ENCODE measurements at places on chromosomes 12 and 14.

GRCh38 chr12:49540229-49541139 is 1.7 kb downstream of the KCNH3 start:
- no peak for DNase-seq

DNA sequence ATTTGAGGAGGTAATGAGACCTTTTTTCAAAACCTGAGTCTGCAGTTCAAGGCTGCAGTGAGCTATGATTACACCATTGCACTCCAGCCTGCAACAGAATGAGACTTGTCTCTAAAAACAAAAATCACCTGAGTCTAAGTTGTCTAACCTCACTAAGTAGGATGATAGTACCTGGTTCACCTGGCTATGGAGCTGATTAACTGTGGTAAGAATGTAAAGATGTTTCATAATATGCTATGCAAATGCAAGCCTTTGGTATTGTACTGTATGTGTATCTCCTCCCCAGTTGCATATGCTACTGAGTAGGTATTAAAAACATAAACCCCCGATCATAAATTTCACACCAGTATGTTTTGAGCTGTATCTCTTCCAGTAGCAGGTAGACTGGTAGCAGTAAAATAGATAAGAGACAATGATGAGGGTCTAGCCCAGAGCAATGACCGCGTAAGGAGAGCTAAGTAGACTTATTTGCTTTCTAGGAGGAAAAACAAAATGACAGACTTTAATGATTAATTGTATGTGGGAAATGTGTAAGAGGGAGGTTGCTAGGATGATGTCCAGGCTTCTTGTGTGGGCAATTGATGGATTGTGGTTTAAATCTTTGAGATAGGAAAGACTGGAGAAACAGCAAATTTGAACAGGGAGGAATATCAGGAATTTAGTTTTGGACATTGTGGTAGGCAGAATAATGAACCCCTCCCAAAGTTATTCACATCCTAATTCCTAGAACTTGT is 41.6 kb upstream of the EGLN3 start:
- no peak for DNase-seq

GRCh38 chr12:106801167-106801708 is 26.8 kb downstream of the RIC8B start:
- no peak for DNase-seq

DNA sequence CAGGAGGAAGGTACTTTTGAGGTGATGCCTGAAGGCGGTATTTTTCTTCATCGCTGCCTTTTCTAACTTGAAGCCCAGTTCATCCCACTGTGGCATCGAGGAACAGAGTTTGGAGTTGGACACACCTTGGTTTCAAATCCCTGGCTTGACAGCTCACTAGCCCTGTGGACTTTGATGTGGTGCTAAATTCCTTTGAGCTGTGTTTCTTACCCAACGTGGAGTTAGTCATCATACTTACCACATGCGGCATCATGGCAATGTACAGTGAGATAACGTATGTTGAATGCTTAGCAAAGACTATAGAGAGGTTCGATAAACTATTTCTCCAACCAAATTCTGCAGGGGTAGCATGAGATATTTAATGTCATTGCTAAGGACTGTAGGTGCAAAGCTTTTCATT is 3.4 kb downstream of the PLEKHG3 start:
- DNase-seq = peak; percentile 51

- peak; percentile 88 for DNase-seq
Measured at GRCh38 chr12:98424726-98425401, 90.5 kb upstream of the TMPO start.

DNA sequence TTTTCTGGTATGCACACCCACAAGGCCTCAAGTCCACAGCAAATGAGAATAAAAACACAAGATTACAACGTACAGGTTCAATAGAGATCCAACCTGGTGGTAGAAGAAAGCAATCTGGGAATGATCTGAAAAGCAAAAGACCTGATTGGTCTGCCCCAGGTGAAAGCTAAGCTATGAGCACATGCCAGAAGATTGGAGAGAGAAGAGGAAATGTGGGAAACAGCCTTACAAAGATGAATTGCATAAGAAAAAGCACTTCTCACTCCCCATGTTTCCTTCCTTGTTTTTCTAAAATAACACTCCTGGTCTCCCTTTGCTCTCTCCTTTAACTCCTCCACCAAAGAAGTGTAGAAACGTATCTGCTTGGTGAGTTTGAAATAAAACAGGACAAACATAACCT is 77.3 kb upstream of the ANO6 start:
- no peak for DNase-seq

DNA sequence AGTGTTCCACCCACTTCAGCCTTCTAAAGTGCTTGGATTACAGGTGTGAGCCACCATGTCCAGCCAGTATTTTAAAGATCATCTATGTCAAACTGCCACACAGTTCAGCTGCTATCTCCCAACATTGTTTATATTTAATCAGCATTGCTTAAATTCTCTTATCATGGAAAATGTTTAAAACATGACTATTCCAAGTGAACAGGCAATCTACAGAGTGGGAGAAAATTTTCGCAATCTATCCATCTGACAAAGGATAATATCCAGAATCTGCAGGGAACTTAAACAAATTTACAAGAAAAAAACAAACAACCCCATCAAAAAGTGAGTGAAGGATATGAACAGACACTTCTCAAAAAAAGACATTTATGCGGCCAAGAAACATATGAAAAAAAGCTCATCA is 69.4 kb upstream of the NAV3 start:
- no peak for DNase-seq

DNA sequence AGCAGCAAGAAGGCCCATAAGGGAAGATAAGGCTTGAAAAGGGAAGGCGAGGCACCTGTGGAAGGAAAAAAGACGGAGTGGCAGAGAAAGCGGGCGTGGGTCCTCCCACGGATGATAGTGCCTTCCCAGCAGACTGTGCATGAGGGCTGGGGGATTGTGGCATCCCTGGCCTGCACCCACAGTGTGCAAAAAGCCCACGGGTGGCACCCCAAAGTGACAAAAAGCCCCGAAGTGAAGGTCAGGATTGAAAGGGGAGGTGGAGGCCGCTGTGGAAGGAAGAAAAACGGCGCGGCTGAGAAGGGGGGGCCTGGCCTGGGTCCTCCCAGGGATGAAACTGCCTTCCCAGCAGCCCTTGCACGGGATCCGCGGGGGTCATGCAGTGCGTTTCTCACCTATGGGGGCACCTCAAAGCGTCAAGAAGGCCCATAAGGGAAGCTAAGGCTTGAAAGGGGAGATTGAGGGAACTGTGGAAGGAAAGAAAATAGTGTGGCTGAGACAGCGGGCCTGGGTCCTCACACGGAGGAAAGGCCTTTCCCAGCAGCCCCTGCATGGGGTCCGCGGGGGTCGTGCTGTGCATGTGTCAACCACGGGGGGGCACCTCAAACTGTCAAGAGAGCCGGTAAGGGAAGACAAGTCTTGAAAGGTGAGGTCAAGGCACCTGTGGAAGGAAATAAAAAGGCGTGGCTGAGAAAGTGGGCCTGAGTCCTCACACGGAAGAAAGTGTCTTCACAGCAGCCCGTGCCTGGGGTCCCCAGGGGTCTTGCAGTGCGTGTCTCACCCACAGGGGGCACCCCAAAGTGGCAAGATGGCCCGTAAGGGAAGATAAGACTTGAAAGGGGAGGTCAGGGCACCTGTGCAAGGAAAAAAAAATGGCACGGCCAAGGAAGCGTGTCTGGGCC is 274.1 kb downstream of the ALG10 start:
- DNase-seq = no peak

DNA sequence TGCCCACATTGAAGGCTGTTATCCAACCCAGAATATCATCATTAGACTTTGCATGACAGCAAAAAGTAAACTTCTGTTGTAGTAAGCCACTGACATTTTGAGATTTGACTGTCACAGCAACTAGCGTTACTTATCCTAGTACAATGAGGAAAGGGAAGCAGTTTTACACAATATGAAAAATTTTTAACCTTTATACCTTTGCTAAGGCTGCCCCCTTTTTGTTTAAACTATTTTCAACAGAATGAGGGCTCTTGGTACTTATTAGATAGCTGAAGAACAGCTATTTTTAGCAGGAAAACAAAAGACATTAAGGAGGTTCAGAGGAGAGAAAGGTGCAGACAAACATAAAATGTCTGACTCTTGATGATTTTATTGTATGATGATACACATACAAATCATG is 23.4 kb upstream of the TMX1 start:
- DNase-seq = no peak

DNA sequence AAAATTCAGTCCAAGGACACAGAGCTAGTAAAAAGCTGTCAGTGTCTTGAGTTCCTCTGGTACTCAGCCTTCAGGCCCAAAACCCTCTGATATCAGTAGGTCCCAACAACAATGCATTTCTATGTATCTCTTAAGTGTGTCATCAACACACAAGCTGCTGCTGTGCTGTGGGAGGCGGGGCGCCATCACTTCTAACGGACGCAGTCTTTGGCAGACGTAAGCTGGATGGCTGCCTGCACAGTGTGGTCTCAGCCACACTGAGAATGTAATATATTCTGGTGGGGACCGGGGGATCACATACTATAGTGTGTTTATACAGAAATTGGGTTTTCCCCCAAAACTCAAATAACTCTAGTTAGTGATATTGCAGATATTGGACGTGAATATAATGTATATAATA is 123.9 kb downstream of the SUDS3 start:
- DNase-seq = no peak

DNA sequence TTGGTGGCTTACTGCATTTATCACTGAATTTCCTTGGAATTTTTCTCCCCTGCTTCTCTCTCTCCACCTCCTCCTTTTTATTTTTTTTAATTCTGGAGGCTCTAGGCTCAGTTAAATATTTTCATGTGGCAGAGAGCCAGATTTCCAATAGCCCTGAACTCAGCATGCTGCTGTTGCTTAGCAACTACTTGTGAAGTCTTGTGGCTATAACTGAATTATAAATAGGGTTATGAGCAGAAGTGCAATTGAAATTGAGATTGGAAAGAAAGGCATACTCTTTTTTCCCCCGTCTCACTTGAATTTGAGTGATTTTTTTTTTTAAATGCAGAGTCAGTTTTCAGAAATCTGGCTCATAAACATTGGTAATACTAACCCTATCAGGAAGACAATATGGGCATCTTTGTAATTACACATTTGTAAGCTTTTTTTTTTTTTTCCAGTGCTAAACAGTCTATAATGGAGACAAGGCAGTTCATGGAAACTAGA is 38.3 kb downstream of the ATF7IP start:
- DNase-seq = peak; percentile 94

DNA sequence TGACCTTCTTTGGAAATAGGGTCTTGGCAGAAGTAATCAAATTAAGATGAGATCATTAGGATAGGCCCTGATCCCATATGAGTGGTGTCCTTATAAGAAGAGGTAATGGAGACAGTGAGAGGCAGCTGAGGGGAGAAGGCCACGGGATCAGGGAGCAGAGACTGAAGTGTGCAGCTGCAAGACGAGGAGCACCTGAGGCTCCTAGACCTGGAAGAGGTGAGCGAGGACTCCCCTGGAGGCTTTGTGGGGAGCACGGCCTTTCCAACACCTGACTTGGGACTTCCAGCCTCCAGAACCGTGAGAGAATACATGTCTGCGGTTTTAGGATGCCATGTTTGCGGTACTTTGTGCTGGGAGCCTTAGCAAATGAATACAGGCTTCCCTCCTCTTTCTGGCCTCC is 37.5 kb downstream of the LRTM2 start:
- no peak for DNase-seq

- peak; percentile 22 for DNase-seq
Measured at GRCh38 chr12:42360747-42361403, 34.9 kb downstream of the PPHLN1 start.

- DNase-seq = peak; percentile 32
Measured at GRCh38 chr12:64665514-64665913, 55.2 kb downstream of the RASSF3 start.

GRCh38 chr12:3458041-3458440 is 33.0 kb upstream of the PRMT8 start:
- no peak for DNase-seq

GRCh38 chr12:113167868-113168267 is 17.4 kb downstream of the DDX54 start:
- no peak for DNase-seq

GRCh38 chr12:13229504-13229903 is 33.0 kb downstream of the EMP1 start:
- no peak for DNase-seq

GRCh38 chr14:63487724-63488123 is 55.5 kb downstream of the PPP2R5E start:
- no peak for DNase-seq

GRCh38 chr14:56812364-56813141 is 2.3 kb upstream of the OTX2 start:
- no peak for DNase-seq

- DNase-seq = no peak
Measured at GRCh38 chr14:29092121-29092520, 325.5 kb downstream of the FOXG1 start.

DNA sequence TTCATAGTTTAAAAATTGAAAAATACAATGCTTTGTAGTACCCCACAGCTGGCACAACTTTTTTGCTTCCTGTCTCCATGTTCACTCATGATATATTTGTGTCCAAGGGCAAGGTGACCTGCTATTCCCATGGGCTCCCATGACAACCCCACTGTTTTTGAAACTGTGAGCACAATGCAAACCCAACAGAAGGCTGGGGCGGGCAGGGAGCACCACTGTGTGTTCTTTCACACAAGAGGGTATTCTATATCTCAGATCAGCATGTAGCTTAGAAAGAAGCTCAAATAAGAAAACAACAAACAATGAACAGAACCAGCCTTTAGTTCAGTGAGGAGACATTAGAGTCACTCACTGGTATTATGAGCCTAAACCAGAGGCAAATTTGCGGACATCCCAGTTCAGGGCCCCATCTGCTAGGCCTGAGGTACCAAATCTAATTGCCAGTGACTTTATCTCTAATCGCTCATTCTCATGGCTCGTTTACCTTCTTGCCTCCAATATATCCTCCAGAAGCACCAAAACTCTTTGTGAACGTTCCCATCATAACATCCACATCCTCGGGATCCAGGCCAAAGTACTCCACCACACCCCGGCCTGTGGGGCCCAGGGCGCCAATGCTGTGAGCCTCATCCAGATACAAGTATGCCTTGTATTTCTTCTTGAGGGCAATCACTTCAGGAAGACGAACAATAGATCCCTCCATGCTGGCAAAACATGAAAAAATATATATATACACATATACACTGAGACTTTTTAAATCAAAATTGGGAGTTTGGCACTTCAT is 56.4 kb upstream of the ISM2 start:
- no peak for DNase-seq

GRCh38 chr12:123427036-123427769 is 9.3 kb downstream of the RILPL2 start:
- no peak for DNase-seq

- DNase-seq = no peak
Measured at GRCh38 chr14:26130690-26131089, 467.1 kb downstream of the NOVA1 start.

DNA sequence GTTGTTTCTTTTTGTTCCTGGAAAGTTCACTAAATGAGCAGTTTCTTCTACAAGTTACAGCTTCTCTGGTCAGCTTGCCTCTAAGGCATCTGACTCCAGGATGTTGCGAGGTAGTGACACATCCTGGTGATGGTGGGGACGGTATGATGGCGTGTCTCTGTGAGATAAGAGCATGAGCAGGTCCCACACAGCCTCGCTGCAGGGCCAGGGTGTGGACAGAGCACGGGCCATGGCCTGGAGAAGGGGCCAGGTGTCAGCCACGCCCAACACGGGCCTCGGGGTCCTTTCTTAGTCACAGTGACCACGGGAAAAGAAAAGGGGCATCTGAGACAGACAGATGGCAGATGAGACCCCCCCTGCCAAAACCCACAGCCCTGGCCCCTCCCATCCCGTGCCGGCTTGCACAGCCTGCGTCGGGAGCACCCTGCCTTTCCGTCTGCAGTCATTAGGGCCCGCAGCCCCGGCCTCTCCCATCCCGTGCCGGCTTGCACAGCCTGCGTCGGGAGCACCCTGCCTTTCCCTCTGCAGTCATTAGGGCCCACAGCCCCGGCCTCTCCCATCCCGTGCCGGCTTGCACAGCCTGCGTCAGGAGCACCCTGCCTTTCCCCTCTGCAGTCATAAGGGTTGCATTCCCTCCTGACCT is 79.3 kb upstream of the DYNC1H1 start:
- DNase-seq = no peak
